ENCODE measurements at places on chromosomes 4 and X.

GRCh38 chrX:33339219-33339618 is 127.9 kb upstream of the DMD start:
- no peak for DNase-seq
- no peaks in the 10 kb centered on the region for H3K4me1 ChIP-seq
- H3K27me3 ChIP-seq, result no peaks in the 10 kb centered on the region
- no peaks in the 10 kb centered on the region for H3K36me3 ChIP-seq

DNA sequence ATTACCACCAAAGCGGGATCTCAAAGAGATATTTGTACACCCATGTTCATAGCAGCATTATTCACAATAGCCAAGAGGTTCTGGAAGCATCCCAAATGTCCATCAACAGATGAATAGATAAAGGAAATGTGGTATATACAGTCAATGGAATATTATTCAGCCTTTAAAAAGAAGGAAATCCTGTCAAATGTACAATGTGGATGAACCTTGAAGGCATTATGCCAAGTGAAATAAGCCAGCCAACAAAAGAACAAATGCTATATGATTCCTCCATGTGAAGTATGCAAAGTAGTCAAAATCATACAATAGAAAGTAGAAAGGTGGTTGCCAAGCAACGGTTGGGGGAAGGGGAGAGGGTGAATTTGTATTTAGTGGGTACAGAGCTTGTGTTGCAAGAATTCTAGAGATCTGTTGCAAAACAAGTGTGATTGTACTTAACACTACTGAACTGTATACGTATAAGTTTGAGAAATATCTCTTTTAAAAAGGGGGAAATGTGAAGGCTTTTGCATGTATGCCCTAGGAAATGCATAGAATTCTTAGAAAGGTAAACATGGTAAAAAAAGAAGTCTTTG is 5.0 kb upstream of the ZRSR2 start:
- no peak for DNase-seq
- no peak overlapping the region for H3K27ac ChIP-seq
- H3K4me3 ChIP-seq, result no peak overlapping the region
- H3K27me3 ChIP-seq, result no peaks in the 10 kb centered on the region
- no peaks in the 10 kb centered on the region for H3K36me3 ChIP-seq

DNA sequence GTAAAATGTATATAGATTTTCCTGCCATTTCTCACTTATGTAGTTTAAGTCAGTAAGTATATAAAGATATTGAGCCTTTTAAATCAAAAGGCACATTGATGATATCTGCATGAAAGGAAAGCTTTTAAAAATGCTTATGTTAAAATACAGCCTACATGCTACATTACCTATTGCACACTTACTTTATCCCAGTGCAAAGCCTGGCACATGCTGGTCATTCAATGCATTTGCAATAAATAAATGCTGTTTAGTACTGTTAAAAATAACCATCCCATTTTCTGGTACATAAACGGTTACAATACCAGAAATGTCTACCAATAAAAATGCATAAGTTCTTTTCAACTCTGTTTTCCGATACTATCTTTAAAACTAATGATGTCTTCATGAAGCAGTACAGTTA is 22.1 kb upstream of the SPATA4 start:
- H3K4me3 ChIP-seq, result no peak overlapping the region
- H3K4me1 ChIP-seq, result no peaks in the 10 kb centered on the region
- no peak overlapping the region for H3K27ac ChIP-seq

DNA sequence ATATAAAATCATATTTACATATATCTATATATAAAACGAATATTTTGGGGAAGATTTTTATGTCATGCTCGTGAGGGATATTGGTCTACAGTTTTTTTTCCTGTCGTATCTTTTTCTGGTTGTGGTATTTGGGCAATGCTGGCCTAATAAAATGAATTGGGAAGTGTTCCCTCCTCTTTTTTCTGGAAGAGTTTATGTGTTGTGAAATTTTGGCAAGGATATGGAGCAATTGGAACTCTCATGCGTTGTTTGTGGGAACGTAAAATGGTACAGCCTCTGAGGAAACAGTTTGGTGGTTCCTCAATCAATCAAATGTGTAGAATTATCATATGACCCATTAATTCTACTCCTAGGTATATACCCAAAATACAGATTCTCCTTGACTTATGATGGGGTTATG is 69.8 kb downstream of the ZNF182 start:
- H3K4me3 ChIP-seq, result no peak overlapping the region
- H3K27me3 ChIP-seq, result no peaks in the 10 kb centered on the region
- no peak overlapping the region for H3K27ac ChIP-seq
- no peak for DNase-seq
- H3K4me1 ChIP-seq, result no peaks in the 10 kb centered on the region

DNA sequence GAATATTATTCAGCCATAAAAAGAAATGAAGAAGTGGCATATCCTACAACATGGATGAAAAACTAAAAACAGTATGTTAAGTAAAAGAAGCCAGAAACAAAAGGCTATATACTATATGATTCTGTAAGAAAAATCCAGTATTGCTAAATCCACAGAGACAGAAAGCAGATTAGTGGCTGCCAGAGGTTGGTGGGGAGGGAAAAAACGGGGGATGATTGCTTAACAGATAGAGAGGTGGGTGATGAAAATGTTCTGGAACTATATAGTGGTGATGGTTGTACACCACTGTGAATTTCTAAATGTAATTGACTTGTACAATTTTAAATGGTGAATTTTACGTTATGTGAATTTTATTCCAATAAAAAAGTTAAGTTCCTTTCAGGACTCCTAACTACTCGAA is 157.6 kb upstream of the SH3RF1 start:
- H3K27me3 ChIP-seq, result no peaks in the 10 kb centered on the region
- H3K36me3 ChIP-seq, result no peaks in the 10 kb centered on the region
- H3K4me1 ChIP-seq, result no peaks in the 10 kb centered on the region
- no peak overlapping the region for H3K4me3 ChIP-seq
- no peak overlapping the region for H3K27ac ChIP-seq

DNA sequence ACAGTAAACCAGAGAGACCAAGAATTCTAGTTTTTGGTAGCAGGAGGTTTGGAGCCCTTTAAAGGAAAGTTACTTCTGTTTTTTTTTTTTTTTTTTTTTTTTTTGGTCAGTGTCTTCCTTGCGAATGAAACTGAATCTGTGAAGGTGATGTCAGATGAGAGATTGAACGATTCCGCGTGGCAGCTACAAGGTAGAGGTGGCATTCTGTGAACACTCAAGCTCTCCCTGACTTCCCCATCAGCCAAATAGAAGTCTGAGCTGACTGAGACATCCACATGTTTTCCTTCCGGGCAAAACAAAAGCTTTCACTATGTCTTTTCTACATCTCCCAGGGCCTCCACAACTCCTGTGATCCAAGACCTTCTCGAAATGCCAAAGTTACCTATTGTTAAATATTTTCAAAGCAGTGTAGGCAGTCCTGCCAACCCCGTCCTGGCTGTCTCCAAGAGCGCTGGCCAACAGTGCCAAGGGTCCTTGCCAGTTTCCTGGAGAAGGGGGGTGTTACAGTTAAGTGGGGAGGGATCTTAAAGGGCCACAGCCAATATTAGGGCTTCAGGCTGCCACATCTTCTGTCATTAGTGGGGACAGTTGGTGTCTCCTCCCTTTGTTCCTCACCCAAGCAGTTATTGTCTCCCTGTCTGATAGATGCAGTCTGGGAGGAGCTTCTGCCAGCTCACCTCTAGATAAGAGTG is 102.9 kb upstream of the SLC34A2 start:
- H3K36me3 ChIP-seq, result no peaks in the 10 kb centered on the region
- no peaks in the 10 kb centered on the region for H3K27me3 ChIP-seq
- peaks cover 11% of the 10 kb centered on the region for H3K4me1 ChIP-seq
- H3K4me3 ChIP-seq, result no peak overlapping the region

- peaks cover 62% of the 10 kb centered on the region for H3K4me1 ChIP-seq
- no peaks in the 10 kb centered on the region for H3K36me3 ChIP-seq
- H3K4me3 ChIP-seq, result no peak overlapping the region
- H3K27ac ChIP-seq, result no peak overlapping the region
- H3K27me3 ChIP-seq, result no peaks in the 10 kb centered on the region
- DNase-seq, result no peak
These were observed 68.7 kb upstream of the ENPP6 start for GRCh38 chr4:184286358-184286757.

DNA sequence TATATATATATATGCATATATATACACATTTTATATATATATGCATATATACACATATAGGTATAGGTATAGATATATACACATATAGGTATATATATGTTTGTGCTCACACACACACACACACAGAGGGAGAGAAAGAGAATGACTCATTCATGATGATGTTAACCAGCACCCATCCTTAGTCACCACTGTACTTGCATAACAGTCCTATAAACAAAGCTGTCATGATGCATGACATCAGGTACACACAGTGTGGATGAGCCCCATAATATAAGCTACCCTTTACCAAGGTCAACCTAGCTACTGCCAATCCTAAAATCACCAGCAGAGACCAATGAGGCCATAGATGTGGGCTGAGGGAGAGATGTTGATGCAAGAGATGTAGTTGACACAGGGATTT is 1408.0 kb downstream of the RAPGEF2 start:
- DNase-seq, result no peak
- H3K27ac ChIP-seq, result no peak overlapping the region
- no peaks in the 10 kb centered on the region for H3K4me1 ChIP-seq
- no peaks in the 10 kb centered on the region for H3K27me3 ChIP-seq
- H3K36me3 ChIP-seq, result no peaks in the 10 kb centered on the region
- H3K4me3 ChIP-seq, result no peak overlapping the region

GRCh38 chrX:106378616-106379015 is 210.5 kb downstream of the PWWP3B start:
- H3K27me3 ChIP-seq, result no peaks in the 10 kb centered on the region
- no peak overlapping the region for H3K4me3 ChIP-seq
- H3K36me3 ChIP-seq, result no peaks in the 10 kb centered on the region
- DNase-seq, result no peak

DNA sequence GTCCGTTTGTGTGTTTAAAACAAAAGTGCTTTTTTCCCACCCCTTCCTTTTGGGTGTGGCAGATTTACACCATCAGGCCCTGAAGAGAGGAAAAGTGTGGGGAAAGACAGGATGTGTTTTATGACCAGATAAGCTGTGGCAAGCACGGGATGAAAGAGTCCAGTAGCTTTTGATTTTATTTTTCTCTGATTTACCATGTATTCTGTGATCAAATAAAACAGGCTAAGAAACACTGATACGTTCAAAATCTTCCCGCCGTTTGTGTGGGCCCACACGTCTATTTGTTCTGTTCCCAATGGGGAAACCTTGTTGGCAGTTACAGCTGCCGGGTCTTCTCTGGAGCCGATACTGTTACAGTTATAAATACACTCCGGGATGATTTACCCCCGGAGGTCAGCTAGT is 10.8 kb downstream of the LRP2BP start:
- no peaks in the 10 kb centered on the region for H3K36me3 ChIP-seq
- H3K27ac ChIP-seq, result peak overlapping the region; percentile 23
- H3K4me3 ChIP-seq, result no peak overlapping the region
- H3K27me3 ChIP-seq, result no peaks in the 10 kb centered on the region

DNA sequence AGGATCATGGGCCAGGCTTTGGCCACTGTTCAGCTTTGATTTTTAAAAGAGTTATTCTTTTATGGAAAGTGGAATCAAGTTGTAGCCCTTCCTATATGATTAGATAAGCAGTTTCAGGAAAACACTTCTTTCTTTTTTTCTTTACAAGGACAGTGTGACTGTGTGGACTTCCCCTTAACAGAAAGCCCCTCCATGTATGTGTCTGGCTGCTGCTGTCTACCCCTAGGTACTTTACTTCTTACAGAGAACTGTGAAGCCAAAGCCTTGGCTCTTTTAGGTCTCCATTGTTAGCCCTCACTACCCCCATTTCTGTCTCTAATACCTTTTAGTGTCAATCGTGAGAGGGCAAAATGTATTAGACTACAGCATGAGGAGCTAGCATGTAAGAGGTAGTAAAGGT is 19.1 kb downstream of the VSIG1 start:
- peaks cover 6% of the 10 kb centered on the region for H3K27me3 ChIP-seq
- H3K4me1 ChIP-seq, result no peaks in the 10 kb centered on the region
- no peak for DNase-seq
- H3K27ac ChIP-seq, result no peak overlapping the region
- H3K36me3 ChIP-seq, result no peaks in the 10 kb centered on the region

Measured in esophagus squamous epithelium (tissue), 5 donors.